ENCODE measurements at places on chromosomes 11 and 22. TPM values are rescaled to one million over a fixed set of nuclear protein-coding genes. Genes with fewer than 3 reads are reported as not detected.

The C22orf15 gene
- not detected for total RNA-seq

The FIBIN gene
- total RNA-seq = 16.1 TPM

The VWCE gene
- 0.54 TPM for total RNA-seq

The GPHA2 gene
- total RNA-seq = not detected

The TPBGL gene
- 0.67 TPM for total RNA-seq

The TRIM34 gene
- 7.4 TPM for total RNA-seq

The PHF21B gene
- 0.33 TPM for total RNA-seq

The CCDC116 gene
- total RNA-seq = 0.59 TPM

The MMP27 gene
- total RNA-seq = not detected

The AP2A2 gene
- 60.3 TPM for total RNA-seq

The GAS2 gene
- total RNA-seq = 4.9 TPM

The YAP1 gene
- total RNA-seq = 162 TPM

The TTC28 gene
- total RNA-seq = 99.7 TPM

The OR52N1 gene
- not detected for total RNA-seq

The MMP26 gene
- total RNA-seq = not detected

The GRAMD1B gene
- 22.7 TPM for total RNA-seq

The MOGAT2 gene
- 1.0 TPM for total RNA-seq

The CD248 gene
- total RNA-seq = 4.6 TPM

The ANKK1 gene
- total RNA-seq = 1.1 TPM

The SCGB1D4 gene
- not detected for total RNA-seq

The ALKBH8 gene
- 10.9 TPM for total RNA-seq

The OR51E2 gene
- not detected for total RNA-seq

The EEF1G gene
- total RNA-seq = 1,416 TPM

The CASP5 gene
- not detected for total RNA-seq

The E2F8 gene
- not detected for total RNA-seq

The OR52L1 gene
- total RNA-seq = not detected

The OR10A3 gene
- total RNA-seq = not detected

The JAM3 gene
- total RNA-seq = 13.3 TPM

The H19 gene
- 13.5 TPM for total RNA-seq

The MIF gene
- total RNA-seq = 411 TPM

The SCARF2 gene
- 20.4 TPM for total RNA-seq

The GLYAT gene
- not detected for total RNA-seq

The TCF20 gene
- total RNA-seq = 59.6 TPM

The NECTIN1 gene
- 2.0 TPM for total RNA-seq

The RFPL1 gene
- not detected for total RNA-seq

The OR2AG2 gene
- total RNA-seq = 0.11 TPM

The FGF4 gene
- total RNA-seq = not detected

The GRM5 gene
- 0.81 TPM for total RNA-seq

The PATE2 gene
- not detected for total RNA-seq

The ADM gene
- total RNA-seq = 20.0 TPM

The MCAM gene
- total RNA-seq = 243 TPM

The MS4A7 gene
- 6.3 TPM for total RNA-seq

The BDNF gene
- total RNA-seq = 1.3 TPM

The ABCG4 gene
- total RNA-seq = 1.6 TPM

The EHF gene
- 13.9 TPM for total RNA-seq

The PKDREJ gene
- not detected for total RNA-seq

The PDE3B gene
- total RNA-seq = 2.0 TPM

The RBFOX2 gene
- total RNA-seq = 139 TPM

The TMEM45B gene
- 21.5 TPM for total RNA-seq

The KDM4E gene
- total RNA-seq = not detected

The ROBO4 gene
- 30.1 TPM for total RNA-seq

All from thyroid gland (tissue), 4 donors.